ENCODE measurements at places on chromosomes 7 and 10. TPM values are rescaled to one million over a fixed set of nuclear protein-coding genes. Genes with fewer than 3 reads are reported as not detected.

The TMEM213 gene
- not detected for total RNA-seq

The PFKFB3 gene
- total RNA-seq = 24.2 TPM

The SPAG6 gene
- not detected for total RNA-seq

The BTBD16 gene
- not detected for total RNA-seq

The C7orf57 gene
- total RNA-seq = not detected

The CRHR2 gene
- not detected for total RNA-seq

The IL2RA gene
- not detected for total RNA-seq

The PTER gene
- total RNA-seq = 15.2 TPM

The AKR1E2 gene
- total RNA-seq = 3.8 TPM

The TMEM236 gene
- total RNA-seq = under 0.01 TPM

The CPXM2 gene
- 2.1 TPM for total RNA-seq

The PDZD7 gene
- 1.3 TPM for total RNA-seq

The MRPL32 gene
- 61.0 TPM for total RNA-seq

The LRRD1 gene
- not detected for total RNA-seq

The PROSER2 gene
- total RNA-seq = 9.1 TPM

The ATP6V0A4 gene
- not detected for total RNA-seq

The NDUFA5 gene
- total RNA-seq = 30.5 TPM

The CPN1 gene
- not detected for total RNA-seq

The CYP3A7 gene
- total RNA-seq = not detected

The SPDYE2 gene
- total RNA-seq = not detected

The TCAF2 gene
- total RNA-seq = 12.3 TPM

The SKIDA1 gene
- total RNA-seq = 0.18 TPM

The ZNF804B gene
- not detected for total RNA-seq

The DNAJB9 gene
- 22.6 TPM for total RNA-seq

The SFTPA1 gene
- not detected for total RNA-seq

The EGR2 gene
- 4.9 TPM for total RNA-seq

The CBLL1 gene
- 7.9 TPM for total RNA-seq

The ABCB4 gene
- total RNA-seq = not detected

The ZNF467 gene
- total RNA-seq = 4.1 TPM

The ZNF37A gene
- total RNA-seq = 6.7 TPM

The GIMAP6 gene
- total RNA-seq = 0.32 TPM

The VSTM2A gene
- total RNA-seq = not detected

The LRRC18 gene
- not detected for total RNA-seq

The FFAR4 gene
- total RNA-seq = not detected

The ITIH5 gene
- not detected for total RNA-seq

The KLLN gene
- total RNA-seq = 0.97 TPM

The CCDC126 gene
- total RNA-seq = 7.5 TPM

The XRCC2 gene
- total RNA-seq = 0.81 TPM

All from cardiac atrium fibroblast (primary cell).